ENCODE measurements at places on chromosomes 4 and X.

GRCh38 chrX:154116426-154117211, 19.1 kb upstream of the MECP2 start:
- no peak for DNase-seq

DNA sequence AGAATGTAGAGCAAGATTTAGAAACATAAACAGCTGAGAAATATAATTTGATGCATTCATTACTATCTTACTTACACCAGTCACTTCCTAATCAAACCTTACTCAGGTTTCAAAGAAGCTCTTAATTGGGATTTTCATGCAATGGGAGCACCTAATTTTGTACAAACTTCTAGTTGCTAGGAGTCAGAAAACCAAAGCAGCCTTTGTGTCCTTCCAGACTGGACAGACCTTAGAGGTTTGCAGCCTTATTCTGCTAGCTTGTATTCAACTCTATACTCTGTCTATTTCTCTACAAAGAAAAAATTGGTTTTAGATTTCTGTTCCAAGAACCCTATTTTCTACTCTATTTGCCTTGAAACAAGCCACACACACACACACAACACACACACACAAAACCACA, 19.4 kb downstream of the GABRA2 start:
- no peak for DNase-seq

DNA sequence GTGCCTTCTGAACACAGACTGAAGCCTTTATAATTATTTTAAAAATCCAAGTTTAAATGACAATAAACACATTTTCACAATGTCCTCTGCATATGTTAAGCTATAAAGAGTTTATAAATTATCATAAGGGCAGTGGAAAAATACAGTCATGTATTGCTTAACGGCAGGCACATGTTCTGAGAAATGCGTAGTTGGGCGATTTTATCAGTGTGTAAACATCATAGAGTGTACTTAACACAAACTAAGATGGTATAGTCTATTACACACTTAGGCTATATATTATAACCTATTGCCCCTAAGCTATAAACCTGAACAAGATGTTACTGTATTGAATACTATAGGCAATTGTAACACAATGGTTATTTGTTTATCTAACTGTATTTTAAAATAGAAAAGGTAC, 254.7 kb downstream of the GABRG1 start:
- no peak for DNase-seq

GRCh38 chr4:36348403-36348938, 67.1 kb downstream of the DTHD1 start:
- no peak for DNase-seq

GRCh38 chr4:47746122-47746521, 91.7 kb downstream of the CORIN start:
- no peak for DNase-seq

DNA sequence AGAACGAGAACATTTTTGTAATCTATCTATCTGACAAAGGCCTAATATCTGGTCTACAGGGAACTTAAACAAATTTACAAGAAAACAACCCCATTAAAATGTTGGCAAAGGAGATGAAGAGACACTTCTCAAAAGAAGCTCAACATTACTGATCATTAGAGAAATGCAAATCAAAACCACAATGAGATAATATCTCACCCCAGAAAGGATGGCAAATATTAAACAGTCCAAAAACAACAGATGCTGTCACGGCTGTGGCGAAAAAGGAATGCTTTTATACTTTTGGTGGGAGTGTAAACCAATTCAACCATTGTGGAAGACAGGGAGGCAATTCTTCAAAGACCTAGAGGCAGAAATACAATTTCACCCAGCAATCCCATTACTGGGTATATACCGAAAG, 2284.8 kb downstream of the ARAP2 start:
- no peak for DNase-seq

GRCh38 chr4:39255266-39255665, 72.9 kb downstream of the WDR19 start:
- no peak for DNase-seq

DNA sequence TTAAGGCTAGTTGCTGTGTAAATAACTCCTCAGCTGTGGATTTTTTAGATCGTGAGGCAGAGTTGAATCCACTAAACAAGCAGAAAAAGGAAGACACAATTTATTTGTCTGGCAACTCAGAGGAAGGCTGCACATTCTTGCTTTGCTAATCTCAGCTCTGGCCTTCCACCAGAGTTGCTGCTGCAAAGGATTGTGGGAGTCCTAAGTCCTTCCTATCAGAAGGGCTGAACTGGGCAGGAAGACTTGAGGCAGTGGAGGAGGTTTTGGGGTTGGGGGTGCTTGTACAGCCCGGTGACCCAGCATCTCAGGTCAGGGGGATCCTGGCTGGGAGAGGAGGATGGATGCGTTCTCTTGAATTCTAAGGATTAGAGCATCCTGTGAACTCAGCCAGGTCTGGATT, 11.0 kb upstream of the VSIG1 start:
- no peak for DNase-seq

- DNase-seq, result no peak
Observed at GRCh38 chrX:118548841-118549240, 53.2 kb downstream of the DOCK11 start.

DNA sequence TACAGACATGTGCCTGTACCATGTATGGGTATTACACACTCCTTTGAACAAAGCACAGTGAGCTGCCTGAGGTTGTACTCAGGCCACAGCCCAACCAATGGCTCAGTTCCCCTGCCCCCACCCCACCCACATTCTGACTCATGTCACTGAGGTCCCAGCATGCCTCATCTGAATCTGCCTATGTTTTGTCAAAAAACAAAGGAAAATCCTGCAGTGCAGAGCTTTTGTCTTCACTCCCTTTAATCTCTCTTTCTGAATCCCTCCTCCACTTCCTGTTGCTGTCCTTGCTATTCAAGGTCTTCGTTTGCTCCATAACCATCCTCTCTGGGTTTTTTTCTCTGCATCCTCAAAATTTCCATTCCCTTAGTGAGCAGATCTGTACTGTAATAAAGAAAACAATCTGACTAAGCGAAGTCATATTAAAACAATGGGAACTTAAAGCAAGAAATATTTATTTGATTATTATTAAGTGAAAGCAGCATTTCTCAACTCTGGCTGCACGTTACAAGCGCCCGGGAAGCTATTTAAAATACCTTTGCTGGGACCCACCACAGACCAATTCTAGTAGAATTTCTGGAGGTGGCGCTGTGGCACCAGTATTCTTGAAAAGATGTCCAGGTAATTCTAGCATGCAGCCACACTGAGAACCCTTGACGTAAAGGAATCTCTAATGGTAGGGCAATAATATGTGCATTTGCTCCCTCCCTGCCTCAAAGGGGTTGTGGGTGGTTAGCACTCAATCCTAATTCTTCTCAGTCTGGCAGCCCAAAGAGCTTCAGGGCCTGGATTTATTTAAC, 8.7 kb downstream of the GUCY2F start:
- no peak for DNase-seq

- DNase-seq, result no peak
Observed at GRCh38 chr4:59024257-59024656, 1914.1 kb upstream of the IGFBP7 start.

DNA sequence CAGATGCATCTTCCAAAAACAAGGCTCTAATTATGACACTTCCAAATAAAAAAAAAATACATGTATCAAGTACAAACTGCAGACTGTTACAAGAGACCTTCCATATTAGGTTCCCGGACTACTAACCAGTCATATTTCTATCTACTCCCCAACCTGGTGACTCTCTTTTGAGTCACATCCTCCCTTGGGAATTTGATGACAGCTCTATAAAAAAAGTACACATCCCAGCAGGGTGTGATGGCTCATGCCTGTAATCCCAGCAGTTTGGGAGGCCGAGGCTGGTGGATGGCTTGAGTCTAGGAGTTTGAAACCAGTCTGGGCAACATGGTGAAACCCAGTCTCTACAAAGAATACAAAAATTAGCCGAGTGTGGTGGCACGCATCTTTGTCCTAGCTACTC, 14.9 kb downstream of the RPGR start:
- no peak for DNase-seq

DNA sequence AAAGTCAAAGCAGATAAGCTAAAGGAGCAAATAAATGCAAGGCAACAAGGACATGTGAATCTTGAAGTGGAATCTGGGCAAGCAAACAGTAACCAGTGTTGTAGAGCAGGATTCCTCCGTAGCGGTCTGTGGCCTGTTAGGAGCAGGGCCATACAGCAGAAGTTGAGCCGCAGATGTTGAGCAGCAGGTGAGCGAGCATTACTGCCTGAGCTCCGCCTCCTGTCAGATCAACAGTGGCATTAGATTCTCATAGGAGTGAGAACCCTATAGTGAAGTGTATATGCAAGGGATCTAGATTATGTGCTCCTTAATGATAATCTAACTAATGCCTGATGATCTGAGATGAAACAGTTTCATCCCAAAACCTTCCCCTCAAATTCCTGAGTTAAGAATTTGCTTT, 550.7 kb downstream of the ADGRL3 start:
- no peak for DNase-seq

GRCh38 chr4:77893451-77893850, 30.8 kb downstream of the MRPL1 start:
- DNase-seq, result no peak

- no peak for DNase-seq
Observed at GRCh38 chr4:15756361-15756861, 21.7 kb upstream of the CD38 start.

- no peak for DNase-seq
Observed at GRCh38 chrX:150489359-150490015, 78.9 kb upstream of the MTM1 start.

DNA sequence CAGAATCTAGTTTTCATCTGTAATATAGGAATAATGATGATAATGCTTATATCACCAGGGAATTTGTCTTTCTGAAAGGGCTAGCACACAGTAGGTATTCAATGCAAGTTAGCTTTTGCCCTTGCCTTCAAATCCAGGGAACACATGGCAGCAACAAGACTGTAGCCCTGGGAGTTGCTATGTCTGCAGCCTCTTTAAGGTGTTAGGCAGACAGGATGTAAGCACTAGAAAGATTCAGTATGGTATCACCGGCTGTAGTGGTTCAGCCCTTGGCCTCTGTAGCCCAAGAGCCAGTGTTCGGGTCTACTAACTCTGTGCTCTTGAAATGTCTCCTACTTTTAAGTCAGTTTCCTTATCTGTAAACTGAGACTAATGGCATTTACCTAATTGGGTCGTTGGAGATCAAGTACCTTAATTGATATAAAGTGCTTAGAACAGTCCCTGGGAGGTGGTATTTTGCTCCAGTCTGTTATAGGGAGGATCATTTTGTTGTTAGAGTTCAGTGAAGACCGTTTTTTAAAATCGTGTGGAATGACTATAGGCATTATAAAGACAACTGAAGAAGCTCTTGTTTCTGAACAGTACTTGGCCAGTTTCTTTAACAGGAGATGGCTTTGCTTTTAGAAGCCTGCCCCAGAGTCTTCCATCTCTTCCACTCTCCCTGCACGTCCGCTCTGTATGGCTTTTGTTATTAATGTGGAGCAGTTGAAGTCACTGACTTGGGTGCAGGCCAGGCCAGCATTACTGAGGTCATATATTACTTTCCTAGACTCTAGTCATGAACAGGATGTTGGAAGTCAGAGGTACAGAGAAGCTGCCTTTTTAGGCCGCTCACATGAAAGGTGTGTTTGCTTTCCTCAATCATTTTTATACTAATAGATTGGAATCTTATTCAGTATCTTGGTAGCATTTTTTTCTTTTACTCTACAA, 44.8 kb downstream of the GAB1 start:
- peak; percentile 54 for DNase-seq

GRCh38 chrX:105219454-105220401, 766 bp downstream of the TEX13A start:
- no peak for DNase-seq

GRCh38 chr4:178553201-178553600, 1111.0 kb upstream of the AGA start:
- DNase-seq, result no peak

DNA sequence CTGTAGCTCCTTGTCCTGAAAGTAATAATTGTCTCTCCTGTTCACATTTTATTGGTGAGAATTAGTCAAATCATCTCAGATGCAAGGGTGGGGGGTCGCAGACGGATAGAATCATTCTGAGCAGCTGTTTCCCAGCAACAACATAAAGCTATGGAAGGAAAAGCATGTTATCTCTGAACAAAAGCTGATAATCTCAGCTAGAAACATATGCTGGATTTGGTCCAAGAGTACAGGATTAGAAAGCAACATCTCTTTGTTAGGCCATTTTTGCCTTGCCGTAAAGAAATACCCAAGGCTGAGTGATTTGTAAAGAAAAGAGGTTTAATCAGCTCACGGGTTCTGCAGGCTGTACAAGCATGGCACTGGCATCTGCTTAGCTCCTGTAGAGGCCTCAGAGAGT, 472.8 kb upstream of the BOD1L1 start:
- no peak for DNase-seq

DNA sequence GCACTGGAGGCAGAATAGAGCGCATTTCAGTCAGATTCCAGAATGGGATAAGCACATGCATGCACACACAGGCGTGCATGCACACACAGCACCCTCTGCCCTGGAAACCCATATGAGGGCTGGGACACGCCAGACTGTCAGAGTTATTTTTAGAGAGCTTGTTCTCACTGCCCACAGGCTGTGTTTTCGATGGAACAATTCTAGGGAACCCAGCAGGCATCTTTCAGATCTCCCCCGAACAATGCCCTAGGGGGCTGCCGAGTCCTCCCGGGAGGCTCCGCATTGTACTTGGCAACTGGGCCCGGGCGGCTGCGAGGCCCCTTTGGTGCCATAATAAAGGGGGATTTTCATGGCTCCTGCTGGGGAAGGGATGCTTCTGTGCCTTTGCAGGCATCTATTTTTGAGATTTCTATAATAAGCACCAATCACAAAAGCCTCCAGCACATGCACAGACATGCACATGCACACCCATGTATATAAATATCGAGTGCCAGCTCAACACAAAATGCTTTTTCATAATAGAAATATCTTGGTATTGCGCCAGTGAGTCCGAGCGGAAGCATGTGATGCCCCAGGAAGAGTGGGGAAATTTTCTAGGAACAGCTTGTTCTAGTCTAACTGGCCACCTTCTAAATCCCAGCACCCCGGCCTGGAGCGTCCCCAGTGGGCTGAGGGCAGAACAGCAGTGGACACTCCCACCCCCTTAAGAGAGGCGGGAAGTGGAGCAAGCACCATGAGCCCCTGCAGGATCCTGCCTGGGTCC, 88.5 kb downstream of the PHKA2 start:
- DNase-seq, result no peak

GRCh38 chr4:127055357-127055756, 577.4 kb upstream of the INTU start:
- DNase-seq, result no peak

GRCh38 chrX:139158256-139158655, 372.3 kb upstream of the F9 start:
- DNase-seq, result no peak
